ENCODE measurements at places on chromosomes 6 and 20.

DNA sequence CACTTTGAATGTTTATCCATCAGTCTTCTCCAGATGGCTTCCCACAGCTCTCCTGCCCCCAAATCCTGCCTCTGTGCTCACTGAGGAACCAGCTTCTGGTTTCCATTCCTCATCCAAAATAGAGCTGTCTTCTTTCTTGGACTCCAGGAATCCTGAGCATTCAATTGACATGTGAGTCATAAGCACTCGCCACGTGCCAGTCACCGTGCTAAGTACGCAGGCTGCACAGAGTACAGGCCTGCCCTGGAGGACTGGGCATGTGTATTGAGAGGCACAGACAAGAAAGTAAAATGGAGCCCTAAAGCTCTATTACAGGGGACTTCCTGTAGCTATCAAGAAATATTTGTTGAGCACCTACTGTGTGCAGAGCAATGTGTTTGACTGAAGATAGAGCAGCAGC, 39.7 kb upstream of the LRFN2 start:
- no peak for DNase-seq

DNA sequence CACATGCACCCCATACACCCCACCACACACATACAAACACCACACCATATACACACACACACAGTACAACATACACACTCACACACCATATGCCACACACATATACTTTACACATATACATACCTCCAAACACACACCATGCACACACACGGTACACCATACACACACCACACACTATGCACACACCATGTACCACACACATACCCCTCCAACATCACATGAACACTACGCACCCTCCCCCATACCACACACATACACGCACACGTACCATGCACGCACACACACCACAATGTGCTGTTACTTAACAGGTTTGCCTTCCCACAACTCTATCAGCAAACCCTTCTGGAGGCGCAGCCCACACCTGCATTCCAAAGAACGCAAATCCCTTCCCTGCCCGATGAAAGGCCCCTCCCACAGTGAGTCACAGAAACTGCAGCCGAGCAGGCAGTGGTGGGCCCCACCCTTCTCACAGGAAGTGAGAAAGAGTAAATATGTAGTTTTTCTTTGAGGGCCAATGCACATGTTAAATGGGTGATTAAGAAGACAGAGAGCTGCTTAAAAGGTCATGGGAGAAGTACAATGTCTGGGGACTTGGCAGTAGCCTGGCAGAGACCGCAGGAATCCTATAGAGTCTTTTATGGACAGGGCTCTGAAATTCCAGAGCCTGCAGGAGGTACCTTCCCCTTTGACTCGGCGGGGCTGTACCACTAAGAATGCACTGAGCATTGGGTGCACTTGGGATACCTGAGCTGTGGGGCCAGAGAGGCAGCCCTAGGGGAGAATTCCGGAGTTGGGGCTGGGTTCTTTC, 34.1 kb upstream of the EZR start:
- DNase-seq = peak; percentile 93

DNA sequence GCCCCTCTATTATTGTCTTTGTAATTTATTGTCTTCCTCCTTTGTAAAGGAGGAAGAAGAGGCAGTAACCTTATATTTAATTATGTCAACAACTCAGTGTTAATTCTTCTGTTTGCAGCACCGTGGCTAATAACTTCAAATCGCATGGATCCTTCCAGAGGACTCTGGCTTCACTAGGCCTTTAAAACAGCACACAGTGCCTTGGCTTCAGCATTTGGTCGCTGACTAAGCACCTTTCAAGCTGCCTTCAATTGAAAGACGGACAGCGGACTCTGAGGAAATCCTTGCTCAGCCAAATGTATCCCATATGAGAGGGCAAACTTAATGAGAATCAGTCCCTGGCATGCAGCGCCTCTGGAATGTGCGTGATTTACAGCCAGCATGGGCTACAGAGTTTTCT, 64.2 kb downstream of the SGK1 start:
- DNase-seq = no peak

GRCh38 chr6:125570526-125570925, 178.9 kb upstream of the HEY2 start:
- DNase-seq = no peak

- DNase-seq = no peak
These were observed 202.4 kb downstream of the LMBRD1 start for GRCh38 chr6:69594405-69594804.

DNA sequence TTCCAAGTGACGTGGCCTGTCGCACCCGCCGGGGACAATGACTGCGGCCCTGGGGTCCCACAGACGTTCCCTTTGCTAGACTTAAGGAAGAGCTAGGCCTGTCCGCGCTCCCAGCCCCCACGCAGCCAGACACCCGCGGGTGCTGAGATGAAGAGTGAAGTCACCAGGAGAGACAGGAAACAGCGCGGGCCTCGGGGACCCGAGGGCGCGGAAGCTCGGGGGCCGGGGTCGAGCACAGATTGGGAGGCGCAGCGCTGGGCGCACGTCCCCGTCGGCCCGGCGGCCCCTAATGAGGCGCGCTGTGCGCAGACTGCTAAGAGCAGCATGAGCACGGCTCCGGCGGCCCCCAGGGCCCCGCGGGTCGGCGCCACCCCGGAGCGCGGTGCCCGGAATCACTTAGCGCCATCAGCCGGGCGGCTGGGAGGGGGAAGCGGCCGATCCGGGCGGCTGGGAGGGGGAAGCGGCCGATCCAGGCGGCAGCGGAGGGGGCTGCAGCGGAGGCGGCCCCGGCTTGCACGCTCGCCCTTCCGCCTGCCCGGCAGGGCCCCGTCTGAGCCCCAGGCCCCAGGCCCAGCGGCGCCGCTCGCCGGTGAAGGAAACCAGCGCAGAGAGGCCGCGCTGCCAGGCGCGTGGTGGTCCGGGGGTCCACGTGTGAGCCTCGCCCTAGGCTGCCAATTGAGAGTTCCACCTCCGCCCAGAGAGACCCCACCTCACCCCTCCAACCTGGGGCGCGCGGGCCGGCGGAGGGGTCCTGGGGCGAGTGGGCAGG, 8.3 kb upstream of the AVP start:
- peak; percentile 63 for DNase-seq

DNA sequence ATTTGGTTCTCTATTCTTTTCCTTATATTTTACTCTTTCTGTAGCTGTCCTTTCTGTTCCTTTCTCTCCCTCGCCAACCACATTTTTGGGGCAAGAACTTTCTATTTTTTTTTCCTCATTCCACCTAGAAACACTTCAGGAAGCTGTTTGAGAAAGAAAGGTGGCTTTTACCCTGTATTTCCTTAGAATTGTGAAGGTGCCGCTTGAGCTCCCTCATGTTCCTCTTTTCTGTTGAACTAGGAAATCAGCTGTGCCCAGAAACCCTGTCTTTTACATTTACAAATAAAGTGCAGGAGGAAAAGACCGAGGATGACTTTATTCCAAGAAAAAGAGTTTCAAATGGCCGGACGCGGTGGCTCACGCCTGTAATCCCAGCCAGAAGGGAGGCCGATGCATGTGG, 38.2 kb downstream of the OR2B2 start:
- no peak for DNase-seq

DNA sequence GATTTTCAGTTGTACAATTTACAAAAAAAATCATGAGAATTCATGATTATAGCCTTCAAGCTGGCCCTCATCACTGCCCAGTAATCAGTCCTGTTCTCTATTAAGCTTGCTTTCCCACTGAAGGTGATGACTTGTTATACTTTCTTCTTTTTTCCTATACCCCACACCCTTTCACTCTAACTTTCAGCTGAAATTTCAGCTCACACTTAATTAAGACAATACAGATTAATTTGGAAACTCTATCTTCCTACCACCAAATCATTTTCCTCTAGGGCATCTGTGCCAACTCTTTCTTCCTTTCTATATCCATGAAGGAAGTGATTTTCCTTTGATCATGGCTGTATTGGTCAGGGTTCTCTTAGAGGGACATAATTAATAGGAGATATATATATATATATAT, 449.9 kb downstream of the CD109 start:
- DNase-seq = no peak

GRCh38 chr20:38060536-38060935, 27.0 kb downstream of the RPRD1B start:
- no peak for DNase-seq

- DNase-seq = no peak
These were observed 237.7 kb downstream of the FOXA2 start for GRCh38 chr20:22346716-22347115.

DNA sequence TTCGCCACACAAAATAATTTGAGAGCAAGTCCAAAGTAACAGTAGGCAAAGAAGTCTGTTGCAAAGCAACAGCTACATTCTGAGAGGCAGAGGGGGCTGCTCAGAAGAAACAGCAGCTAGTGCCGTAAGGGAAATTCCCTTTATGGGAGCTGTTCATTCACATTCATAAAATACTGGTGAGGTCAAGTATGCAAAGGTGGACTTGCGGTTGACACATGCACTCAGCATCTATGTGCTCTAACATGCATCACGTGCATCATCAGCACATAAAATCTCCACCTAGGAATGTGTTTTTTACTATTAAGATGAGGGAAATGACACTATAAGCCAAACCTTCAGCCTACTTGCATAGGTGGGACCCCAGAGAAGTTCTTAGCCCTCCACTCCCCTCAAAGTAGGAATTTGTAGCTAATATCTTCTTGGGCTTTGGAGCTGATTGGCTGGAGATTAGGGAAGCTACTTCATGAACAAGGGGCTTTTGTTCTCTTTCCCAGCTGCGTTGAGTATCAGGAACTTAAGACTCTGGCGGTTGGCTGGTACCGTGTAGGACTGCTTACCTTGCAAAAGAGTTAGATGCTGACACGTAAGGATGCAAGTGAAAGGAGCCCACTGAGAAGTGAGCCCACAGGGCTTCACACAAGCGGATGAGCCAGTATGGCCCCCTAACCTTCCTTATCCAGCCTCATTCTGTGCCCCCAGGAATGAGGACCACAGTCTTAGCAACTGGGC, 12.4 kb downstream of the CST3 start:
- DNase-seq = no peak

- peak; percentile 60 for DNase-seq
These were observed 15.9 kb downstream of the GPR31 start for GRCh38 chr6:167141667-167142432.

DNA sequence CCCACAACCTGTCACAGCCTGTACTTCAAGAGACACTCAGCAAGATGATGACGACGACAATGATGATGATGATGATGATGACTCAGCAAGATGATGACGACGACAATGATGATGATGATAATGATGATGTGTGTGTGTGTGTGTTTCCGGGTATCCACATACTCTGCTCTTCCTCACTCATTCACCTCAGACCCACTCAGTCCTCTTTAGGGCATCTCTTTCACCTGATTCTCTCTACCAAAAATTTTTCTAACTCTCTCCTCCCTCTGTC, 1.2 kb upstream of the EIF6 start:
- DNase-seq = peak; percentile 21

- no peak for DNase-seq
These were observed 126.6 kb downstream of the CDC5L start for GRCh38 chr6:44514085-44514484.

DNA sequence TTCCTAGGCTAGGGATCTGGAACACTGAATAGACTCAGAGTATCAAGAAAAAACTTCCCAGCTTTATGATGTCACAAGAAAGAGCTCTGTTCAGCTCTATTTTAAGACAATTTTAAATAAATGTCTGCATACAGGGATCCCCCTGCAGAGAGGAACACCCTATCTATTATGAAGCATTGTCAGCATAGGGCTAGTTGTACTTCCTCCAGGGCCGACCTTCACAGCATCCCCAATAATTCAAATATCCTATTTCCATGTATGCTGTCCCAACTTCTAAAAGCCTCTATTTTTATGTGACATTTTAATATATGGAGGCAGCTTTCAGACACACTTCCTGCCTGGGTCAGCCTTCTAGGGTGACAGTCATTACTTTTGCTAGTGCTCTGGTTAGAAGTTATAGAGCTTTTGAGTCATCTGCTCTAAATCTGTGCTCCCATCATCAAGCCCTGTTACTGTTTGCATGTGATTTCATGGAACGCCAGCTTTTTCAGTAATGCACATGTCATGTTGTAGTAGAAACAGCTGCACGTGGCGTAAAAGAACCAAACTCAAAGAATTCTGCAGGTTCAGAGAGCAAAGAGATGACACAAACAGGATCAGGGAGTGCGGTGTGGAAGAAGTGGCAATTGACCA, 189.2 kb downstream of the ADGB start:
- DNase-seq = no peak

DNA sequence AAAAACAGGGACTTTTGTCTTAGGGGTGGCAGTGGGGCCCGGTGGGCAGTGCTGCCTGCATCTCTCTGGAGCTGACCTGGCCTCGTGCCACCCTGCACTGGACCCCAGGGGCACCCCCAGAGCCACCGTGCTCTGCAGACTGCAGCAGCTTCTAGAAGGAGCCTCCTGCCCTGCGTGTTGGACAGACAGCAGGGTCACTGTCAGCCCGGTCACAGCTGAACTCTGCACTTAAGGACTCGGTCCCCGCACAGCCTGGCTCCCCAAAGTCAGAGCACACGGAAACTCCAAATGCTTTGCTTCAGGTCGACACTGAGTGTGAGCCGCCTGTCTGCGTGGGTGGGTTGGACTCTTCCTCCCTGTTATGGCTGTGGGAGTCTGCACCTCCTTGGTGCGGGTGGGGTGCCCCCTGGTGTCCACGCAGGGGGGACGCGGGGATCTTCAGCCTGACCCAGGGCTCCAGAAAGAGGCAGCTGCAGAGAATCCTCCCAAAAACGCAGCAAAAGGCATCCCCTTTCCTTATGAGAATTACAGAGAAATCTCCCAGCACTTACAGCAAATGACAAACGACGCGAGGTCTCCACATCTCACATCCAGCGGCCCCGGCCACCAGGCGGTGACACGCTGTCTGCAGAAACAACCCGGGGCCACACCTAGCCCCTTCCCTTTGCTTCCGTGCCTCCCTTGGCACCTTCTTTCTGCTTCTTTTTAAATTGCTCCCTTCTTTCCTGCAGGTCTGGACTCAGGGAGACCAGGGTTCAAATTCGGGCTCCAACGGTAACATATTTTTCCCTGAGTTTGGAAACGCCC, 36.3 kb upstream of the DACT2 start:
- DNase-seq = peak; percentile 53

DNA sequence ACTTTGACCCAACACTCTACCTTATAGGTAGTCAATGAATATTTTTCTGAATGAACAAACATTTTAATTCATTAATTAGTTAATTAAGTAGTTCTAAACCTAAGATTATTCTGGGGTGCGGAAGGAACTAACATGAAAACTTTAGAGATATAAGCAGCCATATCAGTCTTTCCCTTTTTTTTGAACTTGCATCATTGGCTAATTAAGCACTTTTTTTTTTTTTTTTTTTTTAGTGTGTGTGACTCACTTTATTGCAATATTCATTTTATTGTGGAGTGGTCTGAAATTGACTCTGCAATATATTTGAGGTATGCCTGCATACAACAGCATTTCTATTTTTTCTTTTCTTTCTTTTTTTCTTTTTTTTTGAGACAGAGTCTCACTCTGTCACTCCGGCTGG, 21.8 kb upstream of the AMD1 start:
- no peak for DNase-seq

- DNase-seq = no peak
These were observed 301.8 kb downstream of the KIF16B start for GRCh38 chr20:16271450-16271849.
